ENCODE measurements at places on chromosomes 13 and 19.

DNA sequence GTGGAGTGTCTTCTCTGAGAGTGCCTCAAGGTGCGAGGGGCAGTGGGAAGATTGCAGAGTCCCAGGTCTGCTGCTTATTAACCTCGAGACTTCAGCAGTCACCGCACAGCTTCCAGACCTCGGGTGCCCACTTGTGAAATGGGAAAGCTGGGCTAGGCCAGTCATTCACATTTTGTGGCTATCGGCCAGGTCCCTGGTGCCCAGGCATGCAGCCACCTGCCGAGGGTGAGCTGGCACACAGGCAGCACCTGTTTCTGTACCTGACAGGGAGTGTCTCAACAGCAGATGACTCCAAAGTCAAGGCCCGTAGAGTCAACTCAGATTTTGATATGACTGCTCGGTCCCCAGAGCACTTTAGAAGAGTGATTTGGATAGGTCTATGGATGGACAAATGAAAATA lies 21.9 kb downstream of the UQCRFS1 start:
- no peak for DNase-seq

DNA sequence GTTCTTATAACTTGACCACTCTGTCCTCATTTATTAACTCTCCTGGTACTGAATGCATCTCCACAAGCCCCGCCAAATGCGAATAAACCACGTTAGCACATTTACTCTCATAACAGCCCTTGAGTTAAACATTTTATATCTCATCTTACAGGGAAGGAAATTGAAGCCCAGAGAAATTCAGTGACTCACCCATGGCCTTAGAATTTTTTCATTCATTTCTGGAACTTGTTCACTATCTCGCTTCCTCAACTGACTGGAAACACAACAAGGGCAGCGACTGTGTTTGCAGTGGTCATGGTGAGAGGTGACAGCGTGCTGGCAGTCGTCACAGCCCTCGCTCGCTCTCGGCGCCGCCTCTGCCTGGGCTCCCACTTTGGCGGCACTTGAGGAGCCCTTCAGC lies 39.5 kb downstream of the SERP2 start:
- no peak for DNase-seq

DNA sequence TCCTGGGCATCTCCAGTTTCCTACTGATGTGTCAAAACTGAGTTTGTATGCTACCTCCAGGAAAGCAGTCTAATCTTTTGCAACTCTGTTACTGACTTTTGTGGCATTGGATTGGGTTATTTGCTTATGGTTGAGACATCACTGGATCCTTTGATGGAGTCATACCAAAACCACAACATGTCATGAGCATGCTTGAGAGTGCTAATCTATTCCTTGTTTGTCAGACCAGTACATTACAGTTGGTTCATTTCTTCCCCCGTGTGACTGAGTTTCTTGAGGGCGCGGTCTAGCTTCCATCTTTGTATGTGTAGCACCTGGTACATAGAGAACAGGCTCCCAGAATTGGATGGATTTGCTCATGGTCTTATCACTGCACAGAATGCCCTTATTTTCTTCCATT lies 43.2 kb downstream of the SUGT1 start:
- DNase-seq = peak; percentile 34

DNA sequence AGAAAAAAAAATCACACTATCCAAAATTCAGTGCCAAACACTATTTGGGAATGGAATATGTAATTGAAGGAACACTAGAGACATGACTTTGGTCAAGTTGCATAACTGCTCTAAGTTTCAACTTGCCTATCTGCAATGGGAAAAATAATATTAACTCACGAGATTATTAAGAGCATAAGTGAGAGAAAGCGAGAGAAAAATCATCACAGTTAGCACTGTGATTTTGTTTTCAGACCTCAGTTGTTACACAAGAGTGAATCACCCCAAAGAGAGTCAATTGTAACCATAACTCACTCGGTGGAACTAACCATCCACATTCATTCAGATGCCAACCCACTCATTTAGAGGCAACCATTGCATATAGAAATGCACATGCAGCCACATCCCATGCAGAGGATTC lies 147.1 kb downstream of the NHLRC3 start:
- no peak for DNase-seq

GRCh38 chr13:44103429-44104196 lies 223.9 kb downstream of the LACC1 start:
- no peak for DNase-seq

GRCh38 chr19:17156947-17157302 lies 58.2 kb upstream of the USE1 start:
- no peak for DNase-seq

DNA sequence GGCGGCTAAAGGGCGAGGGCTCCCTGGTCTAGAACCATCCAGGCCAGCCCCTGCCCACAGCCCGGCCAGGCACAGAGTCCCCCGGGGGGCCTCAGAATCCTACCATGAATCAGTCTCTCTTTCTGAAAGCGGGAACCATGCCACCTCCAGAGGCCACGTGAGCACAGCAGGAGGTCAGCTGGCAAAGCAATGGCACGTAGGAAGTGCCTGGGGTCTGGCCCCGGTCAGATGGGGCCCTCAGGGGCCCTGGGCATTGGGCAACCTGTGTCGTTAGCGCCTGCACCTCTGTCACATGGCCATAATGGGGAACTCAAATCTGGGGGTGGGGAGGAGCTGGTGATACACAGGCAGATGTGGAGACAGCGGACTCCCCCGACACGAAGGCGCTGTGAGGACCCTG lies 8.8 kb downstream of the MFSD12 start:
- no peak for DNase-seq

DNA sequence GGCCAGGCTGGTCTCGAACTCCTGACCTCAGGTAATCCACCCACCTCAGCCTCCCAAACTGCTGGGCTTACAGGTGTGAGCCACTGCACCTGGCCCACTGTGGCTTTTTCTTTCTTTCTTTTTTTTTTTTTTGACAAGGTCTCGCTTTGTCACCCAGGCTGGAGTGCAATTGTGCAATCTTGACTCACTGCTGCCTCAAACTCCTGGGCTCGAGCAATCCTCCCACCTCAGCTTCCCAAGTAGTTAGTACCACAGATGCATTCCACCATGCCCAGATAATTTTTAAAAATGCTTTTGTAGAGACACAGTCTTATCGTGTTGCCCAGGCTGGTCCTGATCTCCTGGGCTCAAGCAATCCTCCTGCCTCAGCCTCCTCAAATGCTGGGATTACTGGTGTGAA lies 12.1 kb upstream of the FCGBP start:
- DNase-seq = no peak

DNA sequence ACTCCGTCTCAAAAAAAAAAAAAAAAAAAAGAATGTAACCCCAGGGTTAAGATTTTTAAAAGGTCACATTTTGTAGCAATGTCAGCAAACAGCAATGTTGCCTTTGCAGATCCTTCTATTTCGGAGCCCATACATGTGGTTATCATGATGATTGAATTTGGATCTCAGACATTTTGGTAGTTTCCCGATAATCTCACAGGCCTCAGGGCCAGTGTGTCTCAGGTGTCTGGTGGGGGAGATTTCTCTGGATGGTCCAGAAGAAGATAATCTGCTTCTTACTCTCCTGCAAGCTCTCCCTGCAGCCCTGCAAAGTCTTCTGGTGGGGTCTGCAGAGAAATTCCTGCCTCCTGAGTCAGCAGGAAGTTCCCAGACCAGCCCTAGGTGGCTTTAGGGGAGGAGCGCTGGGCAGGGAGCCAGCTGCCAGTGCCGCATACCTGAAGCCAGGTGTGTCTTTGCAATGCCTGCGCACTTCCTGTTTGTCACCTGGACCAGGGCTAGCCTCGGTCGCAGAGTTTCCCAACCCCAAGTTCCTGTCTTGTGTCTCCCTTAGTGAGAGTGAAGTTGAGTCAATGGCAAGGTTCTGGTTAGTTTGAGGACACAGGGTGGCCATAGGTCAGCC lies 1.4 kb downstream of the SH2D3A start:
- no peak for DNase-seq
